Urinary bladder (tissue), 4 donors: ENCODE measurements at places on chromosomes 13 and 19. TPM values are rescaled to one million over a fixed set of nuclear protein-coding genes. Genes with fewer than 3 reads are reported as not detected.

Gene SYNGR4
- total RNA-seq, result not detected

Gene KLK1
- not detected for total RNA-seq

Gene PCDH8
- 1.0 TPM for total RNA-seq

Gene SOX1
- total RNA-seq, result not detected

Gene CHST8
- 0.69 TPM for total RNA-seq
